ENCODE measurements at places on chromosomes 3 and 15.

DNA sequence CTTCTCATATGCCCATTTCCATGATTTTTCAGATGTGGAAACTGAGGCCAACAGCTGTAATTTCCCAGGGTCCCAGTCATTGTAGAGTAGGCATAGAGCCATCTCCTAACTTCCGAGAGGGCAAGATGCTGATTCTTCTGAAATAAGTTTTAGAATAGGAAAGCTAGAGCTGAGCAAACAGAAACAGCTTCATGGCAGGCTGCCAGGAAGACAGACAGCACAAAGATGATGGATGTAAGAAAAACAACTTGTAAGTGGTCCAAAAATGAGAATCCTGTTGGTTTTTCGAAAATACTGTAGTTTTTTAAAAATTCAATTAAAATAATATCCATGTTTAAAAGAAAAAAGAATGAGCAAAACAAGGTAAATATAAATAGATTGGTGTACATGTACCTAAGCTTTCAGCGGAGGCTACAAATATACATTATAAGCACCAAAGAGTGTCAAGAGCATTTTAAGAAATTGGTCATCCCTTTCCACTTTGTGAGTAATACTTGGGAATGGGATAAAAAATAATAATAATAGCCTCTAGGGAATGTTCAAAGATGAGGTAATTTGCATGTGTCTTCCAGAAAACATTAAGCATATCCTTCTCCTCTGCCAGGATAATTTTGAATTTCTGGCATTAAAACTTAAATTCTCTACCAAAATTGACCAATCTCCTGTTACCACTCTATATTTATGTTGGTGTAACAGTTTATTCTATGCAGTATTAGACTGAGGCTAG is 406.6 kb downstream of the MECOM start:
- DNase-seq: peak; percentile 22

DNA sequence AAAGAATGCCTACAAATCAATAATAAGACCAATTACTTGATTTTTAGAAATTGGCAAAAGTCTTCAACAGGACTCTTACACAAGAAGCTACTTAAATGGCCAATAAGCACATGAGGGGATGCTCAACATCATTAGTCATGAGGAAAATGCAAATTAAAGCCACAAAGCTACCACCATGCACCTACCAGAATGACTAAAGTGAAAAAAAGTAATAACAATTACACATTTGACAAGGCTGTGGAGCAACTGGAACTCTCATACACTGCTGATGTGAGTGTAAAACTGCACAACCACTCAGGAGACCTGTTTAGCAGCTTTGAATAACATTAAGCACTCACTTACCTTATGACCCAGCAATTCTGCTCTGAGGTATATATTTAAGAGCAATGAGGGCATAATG is 68.4 kb downstream of the PPCDC start:
- DNase-seq: no peak

- DNase-seq: no peak
Measured at GRCh38 chr15:44729408-44730127, 6.8 kb upstream of the TRIM69 start.

DNA sequence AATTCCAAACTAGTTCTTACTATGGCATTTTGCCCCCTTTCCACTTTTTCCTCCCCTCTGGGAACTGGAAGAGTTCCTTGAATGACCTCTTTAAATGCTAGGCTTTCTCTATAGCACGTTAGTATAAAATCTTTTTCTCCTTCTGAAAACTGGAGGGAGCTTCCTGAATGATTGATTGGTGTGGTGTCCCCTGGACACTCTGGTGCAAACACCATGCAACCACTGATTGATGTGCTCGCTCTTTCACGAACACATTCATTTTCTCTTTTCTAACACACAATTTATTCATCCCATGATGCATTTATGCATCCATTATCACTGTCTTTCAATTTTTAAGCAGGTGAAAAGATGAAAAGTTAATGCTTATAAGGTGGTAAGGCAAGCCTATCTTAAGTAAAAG is 159.1 kb upstream of the NANOGP8 start:
- peak; percentile 6 for DNase-seq

- DNase-seq: peak; percentile 68
Measured at GRCh38 chr3:132641837-132642538, 17.6 kb downstream of the ACAD11 start.

- DNase-seq: peak; percentile 6
Measured at GRCh38 chr3:160174621-160175020, 50.6 kb upstream of the C3orf80 start.

GRCh38 chr3:142850395-142851023 is 38.4 kb downstream of the PCOLCE2 start:
- peak; percentile 74 for DNase-seq

GRCh38 chr3:88311826-88312225 is 162.1 kb downstream of the C3orf38 start:
- DNase-seq: no peak

DNA sequence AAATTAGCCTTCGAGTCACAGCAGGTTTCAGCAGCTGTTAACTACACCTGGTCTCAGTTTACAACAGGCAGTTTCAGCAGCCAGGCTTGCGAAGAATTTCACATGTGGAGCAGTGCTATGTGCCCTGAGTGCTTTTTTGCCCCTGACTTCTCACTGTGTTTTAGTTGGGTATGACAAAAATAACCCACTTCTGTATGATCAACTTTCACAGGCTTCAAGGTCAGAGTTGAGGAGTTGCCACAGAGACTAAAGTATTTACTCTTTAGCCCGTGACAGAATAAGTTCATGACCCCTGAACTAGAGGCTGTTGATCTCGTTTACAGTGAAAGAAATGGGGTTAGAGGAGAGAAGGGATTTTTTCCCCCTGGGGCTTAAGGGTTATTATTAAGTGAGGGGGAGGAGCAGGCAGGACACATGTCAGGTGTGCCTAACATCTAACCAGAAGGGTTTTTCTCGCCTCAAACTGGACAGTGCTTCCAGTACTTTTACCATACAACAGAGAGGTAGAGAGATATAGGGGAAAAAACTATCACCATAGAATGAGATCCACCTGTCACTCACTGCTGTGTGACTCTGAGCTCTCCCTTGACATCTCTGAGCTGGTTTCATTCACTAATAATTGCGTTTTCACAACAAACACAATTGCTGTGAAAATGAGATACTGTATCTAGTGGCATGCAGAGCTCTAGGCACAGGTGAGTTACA is 14.0 kb upstream of the TOPBP1 start:
- no peak for DNase-seq

DNA sequence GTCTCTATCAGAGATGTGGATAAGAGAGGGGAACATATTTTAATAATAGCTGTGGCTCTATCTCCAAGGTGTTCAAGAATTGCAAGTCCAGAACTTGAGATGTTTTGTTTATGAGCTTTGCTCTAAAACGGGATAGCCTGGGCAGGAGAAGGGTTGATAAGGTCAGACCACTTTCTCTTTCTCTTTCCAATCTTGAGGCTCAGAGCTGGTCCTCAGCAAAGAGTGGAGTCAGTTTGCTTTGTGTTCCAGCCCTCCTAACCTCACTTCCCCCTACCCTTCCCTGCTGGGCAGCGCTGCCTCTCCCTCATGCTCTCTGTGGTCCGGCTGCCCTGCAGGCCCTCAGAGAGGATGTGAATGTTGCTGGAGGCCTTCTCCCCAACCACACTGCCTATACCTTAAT is 13.8 kb downstream of the KLHL6 start:
- no peak for DNase-seq

Data from fibroblast of skin of scalp (primary cell).